Muscle of leg (tissue), 16 donors: ENCODE measurements at places on chromosomes 16 and 17.

DNA sequence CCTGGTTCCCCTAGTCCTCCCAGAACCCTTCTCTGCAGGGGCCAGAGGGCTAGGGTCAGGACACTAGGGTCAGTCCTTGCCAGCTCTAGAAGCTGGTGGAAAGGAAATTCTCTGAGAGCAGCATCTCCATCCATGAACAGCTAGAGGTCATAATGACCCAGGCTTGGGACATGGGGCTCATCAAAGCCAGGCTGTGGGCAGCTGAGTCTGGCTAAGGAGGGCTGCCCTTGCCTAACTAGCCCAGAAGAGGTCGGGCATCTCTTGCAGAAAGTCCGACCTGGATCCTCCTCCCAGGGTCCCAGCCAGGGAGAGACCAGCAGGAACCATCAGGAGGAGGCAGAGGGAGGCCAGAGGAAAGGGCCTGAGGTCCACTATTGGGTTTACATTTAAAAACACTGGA lies 4.3 kb downstream of the MPO start:
- DNase-seq: no peak
- peaks cover 8% of the 10 kb centered on the region for H3K27me3 ChIP-seq
- peaks cover 29% of the 10 kb centered on the region for H3K4me1 ChIP-seq
- H3K36me3 ChIP-seq: no peaks in the 10 kb centered on the region
- H3K4me3 ChIP-seq: no peak overlapping the region

GRCh38 chr16:47943235-47943634 lies 212.6 kb downstream of the ABCC12 start:
- no peak for DNase-seq
- H3K36me3 ChIP-seq: no peaks in the 10 kb centered on the region
- H3K4me3 ChIP-seq: no peak overlapping the region
- H3K27ac ChIP-seq: no peak overlapping the region
- H3K27me3 ChIP-seq: no peaks in the 10 kb centered on the region

DNA sequence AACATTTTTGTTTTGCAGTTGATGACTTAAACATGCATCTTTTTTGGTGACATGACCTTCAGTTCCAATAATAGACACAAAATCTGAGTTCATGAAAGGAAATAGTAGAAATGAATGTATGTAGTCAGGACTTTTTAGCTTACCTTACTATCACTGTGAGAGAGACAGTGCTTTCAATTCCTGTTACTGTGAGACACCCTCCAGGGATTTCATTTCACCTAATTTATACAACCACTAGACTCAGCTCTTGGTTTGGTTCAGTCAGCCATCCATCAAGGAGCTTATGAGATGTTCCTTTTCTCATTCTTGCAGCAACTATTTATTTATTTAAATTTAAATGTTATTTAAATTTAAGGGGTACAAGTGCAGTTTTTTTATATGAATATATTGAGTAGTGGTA lies 77.9 kb downstream of the MAP2K4 start:
- H3K4me1 ChIP-seq: no peaks in the 10 kb centered on the region
- DNase-seq: no peak
- no peaks in the 10 kb centered on the region for H3K27me3 ChIP-seq
- H3K4me3 ChIP-seq: no peak overlapping the region

DNA sequence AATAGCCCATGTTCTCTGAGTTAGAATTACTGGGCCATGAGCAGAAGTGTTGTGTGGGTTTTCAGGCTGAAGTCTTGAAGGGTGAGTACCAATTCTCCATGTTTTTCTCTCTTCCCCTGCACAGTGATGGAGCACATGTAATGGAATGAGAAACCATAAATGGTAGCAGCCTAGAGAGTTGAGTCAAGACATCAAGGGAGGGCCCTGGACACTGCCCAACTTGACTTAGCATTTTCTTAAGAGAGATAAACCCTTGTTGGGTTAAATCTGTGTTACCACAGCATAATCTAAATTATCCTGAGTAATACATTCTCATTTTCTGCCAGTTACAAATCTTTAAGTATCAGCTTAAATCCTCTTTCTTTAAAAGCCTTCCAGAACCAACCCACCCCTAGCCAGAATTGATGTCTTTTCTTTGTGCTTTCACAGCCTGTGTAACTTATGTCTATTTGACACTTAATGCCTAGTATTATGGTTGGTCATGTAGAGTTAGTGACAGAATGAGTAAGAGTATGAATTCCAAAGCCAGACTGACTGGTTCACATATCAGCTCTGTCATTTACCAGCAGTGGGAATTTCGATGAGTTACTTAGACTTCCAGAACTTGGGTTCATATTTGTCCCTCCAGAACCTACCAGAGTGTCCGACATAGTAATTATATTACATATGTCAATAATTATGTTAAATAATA lies 27.0 kb upstream of the RGS9 start:
- DNase-seq: no peak
- no peaks in the 10 kb centered on the region for H3K27me3 ChIP-seq
- H3K27ac ChIP-seq: no peak overlapping the region

DNA sequence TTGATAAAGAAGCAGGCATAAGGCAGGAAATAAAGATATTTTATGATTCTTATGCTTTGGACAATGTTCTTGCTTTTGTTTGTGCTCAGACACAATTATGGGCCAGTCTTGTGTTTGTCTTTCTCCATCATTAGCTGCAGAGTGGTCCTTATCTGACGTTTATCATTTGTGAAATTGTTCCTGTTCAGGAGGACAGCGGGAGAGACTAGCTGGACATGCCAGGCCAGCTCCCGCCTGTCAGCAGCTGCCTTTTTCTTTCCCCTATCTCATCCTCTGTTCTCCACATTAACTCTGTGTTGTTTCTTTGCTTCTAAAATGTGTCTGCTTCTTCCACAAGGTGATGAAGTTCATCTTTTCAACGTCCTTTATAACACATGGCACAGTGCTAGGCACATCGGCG lies 333.5 kb downstream of the NPIPA8 start:
- H3K36me3 ChIP-seq: no peaks in the 10 kb centered on the region
- no peak for DNase-seq

DNA sequence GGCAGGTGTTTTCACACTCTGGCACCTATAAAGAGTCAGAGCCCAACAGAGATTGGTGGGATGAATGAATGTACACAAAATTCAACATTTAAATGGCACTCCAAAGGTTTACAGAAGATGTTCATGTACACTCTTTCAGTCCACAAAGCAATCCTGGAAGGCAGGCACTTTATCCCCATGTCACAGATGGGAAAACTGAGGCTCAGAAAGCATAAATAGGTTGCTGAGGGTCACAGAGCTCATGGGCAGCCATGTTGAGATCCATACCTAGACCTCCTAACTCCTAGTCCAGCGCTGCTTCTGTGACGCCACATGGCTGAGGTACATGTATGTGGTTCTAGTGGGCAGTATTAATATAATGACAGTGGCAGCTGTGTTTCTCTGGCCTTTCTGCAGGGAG lies 157.7 kb upstream of the LHX1 start:
- H3K36me3 ChIP-seq: no peaks in the 10 kb centered on the region
- H3K27me3 ChIP-seq: no peaks in the 10 kb centered on the region
- no peaks in the 10 kb centered on the region for H3K4me1 ChIP-seq

- H3K36me3 ChIP-seq: peaks cover 2% of the 10 kb centered on the region
- no peak for DNase-seq
- peak overlapping the region; percentile 4 for H3K27ac ChIP-seq
- peaks cover 64% of the 10 kb centered on the region for H3K4me1 ChIP-seq
- H3K27me3 ChIP-seq: no peaks in the 10 kb centered on the region
These were observed 7.7 kb downstream of the AKAP1 start for GRCh38 chr17:57092779-57093178.
